SW480 (cell line): ENCODE measurements at places on chromosomes 1 and 21.

GRCh38 chr1:165287329-165287728 is 69.2 kb downstream of the LMX1A start:
- DNase-seq: no peak

- peak; percentile 35 for DNase-seq
Observed at GRCh38 chr1:19597496-19598309, 46.4 kb upstream of the NBL1 start.

DNA sequence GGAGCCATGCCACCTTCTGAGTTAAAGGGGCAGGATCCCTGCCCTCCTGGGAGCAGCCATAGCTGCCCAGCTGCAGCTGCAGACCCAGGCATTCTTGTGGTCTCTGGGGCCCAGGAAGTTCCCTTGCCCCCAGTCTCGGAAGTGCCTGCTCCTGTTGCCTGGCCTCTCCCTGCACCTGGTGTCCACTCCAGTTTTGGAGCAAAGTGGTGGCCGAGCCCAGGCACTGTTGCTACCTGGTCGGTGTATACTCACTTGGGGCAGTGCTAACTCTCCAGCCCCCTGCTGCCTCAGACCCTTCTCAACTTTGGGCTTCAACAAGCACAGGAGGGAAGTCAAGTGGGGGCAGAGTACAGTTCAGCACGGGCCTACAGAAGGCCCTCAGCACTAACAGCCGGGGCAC is 352.9 kb upstream of the NCAM2 start:
- no peak for DNase-seq

DNA sequence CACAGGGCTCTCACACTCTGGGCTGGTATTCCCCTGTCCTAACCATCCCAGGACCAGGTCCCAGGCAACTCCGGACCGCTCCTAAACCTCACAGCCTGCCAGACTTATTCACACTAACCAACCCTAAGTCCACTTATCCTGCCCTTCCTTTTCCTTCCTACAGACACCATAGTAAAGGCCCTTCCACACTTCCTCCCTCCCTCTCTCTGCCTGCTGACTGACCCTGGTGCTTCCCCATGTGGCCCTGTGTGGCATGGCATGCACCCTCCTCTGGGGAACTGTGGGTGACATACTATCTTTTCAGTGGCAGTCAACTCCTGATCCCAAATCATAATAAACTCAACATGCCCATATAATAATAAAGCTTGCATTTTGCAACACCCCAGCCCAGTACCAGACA is 155.1 kb upstream of the DNAH14 start:
- no peak for DNase-seq

DNA sequence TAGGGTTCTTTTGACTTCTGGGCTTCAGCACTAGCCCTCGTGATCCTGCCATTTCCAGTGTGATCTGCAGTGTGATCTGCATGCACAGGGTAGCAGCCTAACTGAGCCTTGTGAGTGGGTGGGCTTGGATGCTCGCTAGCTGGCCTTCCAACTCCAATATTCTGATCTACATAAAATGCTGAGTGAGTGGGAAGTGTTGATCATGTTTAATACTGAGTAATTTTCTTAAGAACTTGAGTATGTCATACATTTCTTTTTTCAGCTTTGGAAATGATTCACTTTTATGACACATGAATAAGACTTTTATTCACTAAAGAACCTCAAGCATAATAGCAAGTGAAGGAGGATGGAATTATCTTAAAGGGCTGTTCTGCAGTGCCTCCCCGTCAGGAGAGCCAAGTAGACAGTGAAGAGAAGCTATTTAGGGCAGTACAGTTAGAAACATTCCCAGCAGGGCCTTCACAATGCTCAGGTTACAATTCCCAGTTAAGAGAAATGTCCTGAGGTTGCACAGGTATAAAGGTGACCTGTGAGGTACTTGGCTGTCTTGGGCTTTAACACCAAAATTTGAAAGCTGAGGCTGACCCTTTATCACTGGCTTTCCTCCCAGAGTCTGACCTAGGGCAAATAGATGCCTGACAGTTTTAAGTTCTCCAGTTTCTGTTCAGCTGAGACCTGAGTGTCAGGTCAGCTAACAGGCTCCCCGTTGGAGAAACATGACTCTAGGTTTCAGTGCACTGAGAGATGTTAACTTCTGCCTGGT is 29.1 kb upstream of the LRRC8C start:
- DNase-seq: no peak

DNA sequence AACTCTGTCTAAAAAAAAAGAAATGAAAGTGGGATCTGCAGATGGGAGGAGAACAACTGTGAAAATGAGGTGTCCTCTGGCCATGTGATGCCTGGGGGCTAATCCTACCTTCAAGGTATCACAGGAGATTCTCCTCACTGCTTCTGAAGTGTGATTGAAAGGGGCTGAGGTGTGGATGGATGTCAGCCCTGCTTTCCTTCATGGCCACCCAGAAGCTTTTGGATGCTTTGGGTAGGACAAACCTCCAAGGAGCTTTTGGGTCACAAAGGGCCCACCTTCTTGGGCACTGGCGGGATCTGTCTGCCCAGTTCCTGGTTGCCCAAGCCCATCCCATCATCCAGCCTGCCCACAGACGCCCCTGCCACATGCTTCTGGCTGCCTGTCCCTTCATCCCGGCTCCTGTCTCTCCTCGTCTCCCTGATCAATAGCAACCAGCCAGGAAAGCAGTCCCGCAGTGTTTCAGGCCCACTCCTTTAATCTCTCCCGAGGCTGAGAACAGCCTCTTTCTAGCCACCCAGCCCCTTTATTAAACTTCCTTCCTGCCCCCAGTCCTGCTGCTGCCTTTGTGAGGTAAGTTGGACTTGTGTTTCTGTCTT is 87.2 kb downstream of the MAN1C1 start:
- no peak for DNase-seq

GRCh38 chr1:21066356-21067012 is 110.2 kb downstream of the EIF4G3 start:
- no peak for DNase-seq

DNA sequence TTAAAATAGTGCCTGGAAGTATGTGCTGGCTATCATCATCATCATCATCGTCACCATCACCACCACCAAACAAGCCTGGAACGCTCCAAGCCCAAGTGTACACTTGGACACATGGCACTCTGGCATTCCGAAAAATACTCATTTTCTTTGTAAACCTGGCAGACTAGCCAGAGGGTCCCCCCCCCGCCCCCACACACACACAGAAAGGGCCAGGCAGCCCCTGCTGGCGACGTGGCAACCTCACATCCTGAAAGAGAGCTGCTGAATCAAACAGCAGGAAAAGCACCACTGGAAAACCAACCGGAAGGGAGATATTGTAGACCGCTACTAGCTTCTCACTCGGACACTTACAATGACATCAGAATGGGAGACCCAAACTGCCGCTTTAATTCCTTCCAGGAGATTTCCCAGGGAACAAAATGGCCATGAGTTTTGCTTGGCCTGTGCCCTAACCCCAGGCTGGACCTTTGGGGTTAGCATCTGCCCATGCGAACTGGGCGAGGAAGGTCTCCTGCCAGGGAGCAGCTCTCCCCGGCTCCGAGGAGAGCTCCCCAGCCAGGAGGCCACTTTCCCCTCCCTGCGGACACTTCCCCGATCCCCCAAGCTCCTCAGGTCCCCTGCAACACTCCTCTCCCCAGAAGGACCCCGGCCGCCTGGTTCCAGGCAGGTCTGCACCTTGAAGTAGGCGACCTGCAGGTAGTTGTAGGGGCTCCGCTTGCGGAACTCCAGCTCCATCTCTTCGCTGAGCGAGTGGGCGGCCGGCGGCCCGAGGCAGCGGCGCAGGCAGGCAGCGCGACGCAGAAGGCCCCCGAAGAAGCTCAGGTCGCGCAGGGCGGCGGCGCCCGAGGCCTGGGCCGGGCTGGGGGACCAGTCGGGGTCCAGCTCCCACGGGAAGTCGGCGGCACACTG is 742 bp downstream of the P3H1 start:
- DNase-seq: peak; percentile 77

DNA sequence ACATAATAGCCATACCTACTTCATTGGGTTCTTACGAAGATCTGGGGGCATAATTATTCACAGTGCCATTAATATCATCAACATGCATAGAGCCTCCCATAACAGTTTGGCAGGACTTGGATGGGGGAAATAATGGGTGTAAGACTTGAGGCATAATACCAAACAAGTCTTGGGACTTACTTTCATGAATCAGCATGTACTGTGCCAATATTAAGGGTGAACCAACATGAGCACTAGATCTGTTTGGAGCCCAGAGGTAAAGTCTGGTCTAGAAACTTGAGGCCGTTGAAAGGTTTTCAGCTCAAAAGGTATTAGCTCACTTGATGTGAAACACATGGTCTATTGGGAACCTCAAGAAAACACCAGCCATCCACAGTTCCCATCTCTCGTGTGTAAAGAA is 56.7 kb upstream of the ZC3H11B start:
- DNase-seq: no peak

- DNase-seq: peak; percentile 96
Observed at GRCh38 chr1:145957443-145958319, at the start of gene LIX1L. Gene LIX1L, minus strand, starts transcription at chr1:145958017. Its CDS starts 90 bp downstream, at chr1:145957927.
